Adipocyte (in vitro differentiated cells): ENCODE measurements at places on chromosomes 2 and 18.
A peak's percentile ranks its signal among the peaks of the same experiment; 100 is the strongest.

- no peak for DNase-seq
Observed at GRCh38 chr2:199991691-199992090, 36.3 kb downstream of the MAIP1 start.

DNA sequence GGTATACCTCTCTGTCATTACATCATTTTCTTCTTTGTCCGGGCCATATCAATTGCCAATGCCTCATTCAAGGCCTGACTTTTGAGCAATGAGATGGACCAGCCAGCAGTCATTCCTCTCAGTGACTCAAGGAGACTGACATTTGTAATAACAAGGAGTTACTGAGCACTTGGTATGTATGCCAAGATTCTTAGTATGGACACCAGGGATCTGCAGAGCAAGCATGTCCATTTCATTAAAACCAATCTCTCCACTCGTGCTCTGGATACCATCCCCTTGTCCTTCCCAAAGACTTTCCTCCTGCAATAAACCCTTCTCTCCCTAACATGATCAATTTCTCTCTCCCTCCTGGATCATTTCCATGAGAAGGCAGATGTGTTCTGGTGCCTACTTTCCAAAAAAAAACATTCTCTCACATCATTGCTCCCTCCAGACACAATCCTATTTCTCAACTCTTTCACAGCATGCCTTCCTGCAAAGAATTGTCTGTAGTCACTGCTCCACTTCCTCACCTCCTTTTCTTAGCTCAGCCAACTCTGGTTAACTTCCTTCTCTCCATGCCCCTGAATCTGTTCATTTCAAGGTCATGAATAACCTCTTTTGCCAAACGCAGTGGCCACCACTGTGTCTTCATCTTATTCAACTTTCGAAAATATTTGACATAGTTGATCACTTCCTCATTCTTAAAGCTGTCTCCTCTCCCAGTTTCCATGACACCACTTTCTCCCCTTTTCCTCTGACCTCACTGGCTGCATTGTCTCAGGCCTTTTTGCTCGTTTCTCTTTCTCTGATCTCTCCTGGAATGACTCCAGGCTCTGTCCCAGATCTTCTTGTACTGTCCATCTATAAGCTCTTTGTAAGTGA, 102.8 kb upstream of the CYP1B1 start:
- peak; percentile 81 for DNase-seq

DNA sequence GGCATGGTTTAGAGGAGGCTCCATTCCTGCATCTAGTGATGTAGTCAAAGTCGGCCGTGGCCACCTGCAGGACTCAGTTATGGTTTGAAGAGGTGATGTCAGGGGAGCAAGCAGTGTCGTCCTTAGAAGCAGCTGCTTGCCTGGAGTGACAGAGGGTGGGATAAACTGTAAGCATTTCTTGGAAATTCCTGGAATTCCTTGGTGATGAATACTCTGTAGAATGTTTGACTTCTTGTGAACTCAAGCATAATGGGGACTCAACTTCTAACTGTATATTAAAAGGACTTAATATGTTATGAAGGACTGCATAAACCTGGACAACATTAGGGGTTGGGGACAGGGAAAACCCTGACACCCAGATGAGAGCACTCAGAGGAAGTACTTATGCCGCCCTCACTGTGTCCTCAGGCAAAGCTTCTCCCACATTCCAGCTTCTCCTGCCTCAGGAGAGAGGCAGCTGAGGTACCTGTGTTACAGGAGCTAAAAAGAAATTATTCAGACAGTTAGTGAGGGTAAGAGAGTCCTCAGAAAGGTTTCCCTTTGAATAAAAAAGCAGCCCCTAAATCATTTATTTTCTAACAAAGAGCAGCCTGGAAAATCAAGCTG, 459.9 kb upstream of the CELF4 start:
- DNase-seq, result no peak

GRCh38 chr2:190705280-190705679, 56.4 kb downstream of the NAB1 start:
- DNase-seq, result no peak

DNA sequence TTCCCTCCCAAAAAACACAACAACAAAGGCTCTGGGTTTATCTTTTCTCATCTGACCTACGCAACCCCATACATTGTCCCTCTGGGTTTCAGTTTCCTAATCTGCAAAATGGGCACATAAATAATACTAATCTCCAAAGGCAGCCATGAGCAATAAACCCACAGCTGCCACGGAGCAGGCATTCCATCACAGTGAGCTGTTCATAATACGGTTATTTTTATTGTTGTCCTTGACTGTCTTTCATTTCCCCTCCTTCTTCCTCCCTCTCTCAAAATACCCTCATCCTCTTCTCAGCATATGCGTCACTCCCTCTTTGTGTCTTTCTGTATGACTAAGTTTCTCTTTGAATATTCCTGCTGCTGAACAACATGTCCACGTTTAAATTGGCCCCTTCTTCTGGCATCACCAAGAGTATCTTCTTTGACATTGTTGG, 129.8 kb upstream of the CAB39 start:
- DNase-seq, result no peak

GRCh38 chr2:151774506-151774905, 40.2 kb upstream of the NEB start:
- peak; percentile 64 for DNase-seq

GRCh38 chr2:208006833-208007232, 18.5 kb downstream of the PLEKHM3 start:
- no peak for DNase-seq

GRCh38 chr2:24918326-24919036, 1.6 kb downstream of the ADCY3 start:
- DNase-seq, result no peak

DNA sequence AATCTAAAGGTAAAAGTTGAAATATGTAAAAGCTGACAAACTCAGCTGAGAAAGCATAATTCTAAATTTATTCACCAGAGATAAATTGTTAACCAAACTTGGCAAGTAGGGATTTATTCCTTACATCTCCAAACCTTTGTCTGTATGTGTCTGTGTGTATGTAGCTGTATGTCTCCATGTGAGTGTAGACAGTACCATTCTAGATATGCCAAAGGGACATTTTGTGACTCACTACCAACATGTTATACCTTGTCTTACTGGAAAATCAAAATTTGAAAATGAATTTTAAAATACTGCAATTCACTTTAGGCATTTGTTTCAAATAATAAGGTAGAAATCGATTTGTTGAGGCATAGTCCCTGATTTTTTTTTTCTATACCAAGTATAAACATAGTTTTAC, 102.1 kb downstream of the ABCA12 start:
- DNase-seq, result no peak

GRCh38 chr2:31413862-31414550, 536 bp downstream of the XDH start:
- DNase-seq, result no peak

- no peak for DNase-seq
Observed at GRCh38 chr2:142883526-142883925, 6.1 kb downstream of the KYNU start.

DNA sequence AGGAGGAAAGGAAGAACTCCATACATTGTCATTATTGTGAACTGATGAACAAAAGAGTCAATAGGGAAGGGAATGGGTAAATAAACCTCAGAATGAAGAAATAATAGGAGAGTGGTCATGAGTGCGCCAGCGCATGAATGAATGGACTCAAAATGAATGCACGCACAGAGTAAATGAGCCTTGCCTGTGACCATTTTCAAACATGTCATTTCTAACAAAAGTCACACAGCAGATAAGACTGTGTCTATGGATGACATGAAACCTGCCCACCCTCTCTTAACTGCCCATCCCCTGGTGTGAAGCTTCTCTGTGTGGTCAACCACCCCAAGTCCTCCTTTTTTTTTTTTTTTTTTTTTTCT, 121.1 kb upstream of the TEX51 start:
- no peak for DNase-seq

DNA sequence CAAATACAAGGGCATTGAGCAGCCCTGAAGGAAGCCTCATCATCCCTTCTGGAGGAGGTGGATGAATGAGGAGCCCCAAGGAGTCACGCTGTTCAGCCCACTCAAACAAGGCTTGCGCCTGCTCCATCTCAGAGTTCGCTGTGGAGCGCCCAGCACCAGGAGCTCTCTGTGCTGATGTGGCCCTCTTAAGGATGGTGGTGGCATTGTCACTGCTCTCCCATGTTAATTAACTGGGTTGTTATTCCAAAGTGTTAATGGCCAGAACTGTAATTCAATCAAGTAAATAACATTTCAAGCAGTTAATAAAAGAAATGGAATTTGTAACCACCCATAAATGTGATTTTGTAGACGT, 726.0 kb upstream of the RAB6C start:
- DNase-seq, result no peak

- DNase-seq, result peak; percentile 8
Observed at GRCh38 chr18:13217971-13218367, 591 bp upstream of the LDLRAD4 start.

- no peak for DNase-seq
Observed at GRCh38 chr2:12397854-12398253, 318.9 kb upstream of the TRIB2 start.

DNA sequence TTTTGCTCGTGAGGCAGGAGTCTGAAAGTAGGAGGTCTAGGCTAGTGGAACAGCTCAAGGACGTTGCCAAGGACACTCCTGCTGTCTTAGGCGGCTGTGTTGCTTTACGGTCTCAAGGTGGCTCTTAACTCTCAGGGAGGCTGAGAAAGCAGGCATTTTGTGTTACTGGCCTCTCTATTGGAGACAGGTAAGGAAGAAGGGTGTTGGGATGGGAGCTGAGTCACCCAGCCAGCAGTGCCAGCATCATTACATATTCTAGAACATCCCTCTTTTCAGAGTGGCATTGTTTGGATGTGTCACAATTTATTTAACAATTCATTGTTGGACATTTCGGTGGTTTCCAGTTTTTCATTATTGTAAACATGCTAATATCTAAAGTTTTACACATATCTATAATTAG, 30.8 kb upstream of the TMEM214 start:
- DNase-seq, result no peak

- DNase-seq, result no peak
Observed at GRCh38 chr2:138712212-138712979, 67.8 kb downstream of the NXPH2 start.

GRCh38 chr2:113157118-113157896, 16.5 kb upstream of the PSD4 start:
- DNase-seq, result peak; percentile 73

DNA sequence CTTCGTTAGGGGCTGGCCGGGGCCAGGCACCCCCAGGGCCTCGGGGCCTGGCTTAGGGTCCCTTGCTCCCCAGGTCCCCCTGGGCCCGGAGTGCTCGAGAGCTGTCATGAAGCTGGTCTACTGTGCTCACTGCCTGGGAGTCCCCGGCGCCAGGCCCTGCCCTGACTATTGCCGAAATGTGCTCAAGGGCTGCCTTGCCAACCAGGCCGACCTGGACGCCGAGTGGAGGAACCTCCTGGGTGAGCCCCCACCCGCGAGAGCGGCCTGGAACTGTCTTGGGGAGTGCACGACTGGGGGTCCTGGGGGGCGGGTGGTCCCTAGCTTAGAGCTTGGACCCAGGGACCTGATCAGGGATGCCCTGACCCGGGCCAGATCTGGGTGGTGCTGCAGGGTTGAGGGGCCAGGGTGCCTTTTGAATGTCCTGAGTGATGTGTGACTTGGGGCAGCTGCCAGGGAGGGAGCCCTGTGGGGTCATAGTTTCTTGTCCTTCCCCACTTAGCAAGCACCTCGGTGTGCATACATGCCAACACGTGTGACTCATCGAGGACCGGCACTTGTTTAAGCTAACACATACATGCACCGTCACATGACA, 27.9 kb downstream of the GPC1 start:
- DNase-seq, result no peak

- no peak for DNase-seq
Observed at GRCh38 chr2:70381821-70382220, 80.0 kb upstream of the FAM136A start.

- no peak for DNase-seq
Observed at GRCh38 chr2:1209761-1210160, 203.5 kb upstream of the TPO start.

DNA sequence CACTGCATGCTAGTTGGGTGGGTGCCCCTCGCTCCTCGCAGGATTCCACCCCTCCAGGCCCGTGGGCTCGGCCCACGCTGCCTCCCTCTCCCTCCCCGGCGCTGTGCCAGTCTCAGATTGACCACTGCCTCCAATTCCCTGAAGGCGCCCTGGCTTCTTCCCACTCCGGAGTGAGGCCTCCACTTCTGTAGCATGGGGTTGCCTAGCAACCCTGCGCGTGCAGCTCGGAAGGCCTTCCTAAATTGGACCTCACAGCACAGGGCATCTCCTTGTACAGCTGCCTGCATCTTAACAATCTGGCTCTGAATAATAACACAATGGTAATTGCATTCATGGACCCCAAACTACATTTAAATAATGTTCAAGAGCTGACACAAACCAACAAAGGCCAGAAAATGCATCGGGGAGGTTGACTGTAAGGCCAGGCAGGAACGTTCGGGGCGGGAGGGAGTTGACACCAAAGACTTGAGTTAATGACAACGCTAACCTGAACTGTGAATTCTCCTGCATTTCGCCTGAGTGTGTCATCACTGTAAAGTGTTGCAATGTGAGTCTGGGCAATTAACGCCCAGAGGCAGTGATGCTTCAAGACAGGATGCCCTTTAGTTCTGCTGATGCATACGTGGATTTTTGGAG, 222.9 kb downstream of the ZBTB7C start:
- no peak for DNase-seq

GRCh38 chr18:25229081-25229480, 122.9 kb downstream of the ZNF521 start:
- peak; percentile 83 for DNase-seq
